ENCODE measurements at places on chromosomes 7 and 10.
A peak's percentile ranks its signal among the peaks of the same experiment; 100 is the strongest.

GRCh38 chr10:60798031-60798430 lies 19.8 kb downstream of the CDK1 start:
- no peak for DNase-seq

GRCh38 chr7:674454-675410 lies 51.8 kb upstream of the DNAAF5 start:
- DNase-seq = no peak

GRCh38 chr7:35800718-35801391 lies at the start of gene SEPTIN7:
Gene SEPTIN7 (plus strand): TSS chr7:35801057. CDS start chr7:35801210, 153 bp downstream.
- DNase-seq = peak; percentile 99

DNA sequence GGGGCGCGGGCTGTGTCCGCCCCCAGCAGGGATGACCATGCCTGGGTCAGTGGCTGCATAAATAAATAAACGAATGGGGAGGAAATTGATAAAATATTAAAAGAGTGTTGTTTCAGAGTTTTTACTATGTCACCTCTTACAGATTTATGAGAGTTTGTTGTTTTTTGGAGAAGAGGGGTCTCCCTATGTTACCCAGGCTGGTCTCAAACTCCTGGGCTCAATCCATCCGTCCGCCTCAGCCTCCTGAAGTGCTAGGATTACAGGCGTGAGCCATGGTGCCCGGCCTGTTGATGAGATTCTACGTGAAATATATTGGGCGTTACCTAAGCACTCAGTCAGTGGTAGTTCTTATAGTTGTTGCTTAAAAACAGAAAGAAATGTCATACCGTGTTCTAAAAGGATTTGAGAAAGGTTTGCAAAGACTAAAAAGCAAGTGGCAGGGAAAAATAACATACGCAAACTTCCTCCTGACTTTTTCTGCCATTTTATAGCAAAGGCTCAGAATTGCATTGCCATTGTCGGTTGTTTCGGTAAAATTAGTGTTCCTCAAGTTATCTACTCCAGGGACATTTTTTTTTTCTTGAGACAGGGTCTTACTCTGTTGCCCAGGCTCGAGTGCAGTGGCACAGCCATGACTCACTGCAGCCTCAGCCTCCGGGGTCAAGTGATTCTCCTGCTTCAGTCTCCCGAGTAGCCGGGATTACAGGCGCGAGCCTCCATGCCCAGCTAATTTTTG lies 39.5 kb upstream of the FOXK1 start:
- peak; percentile 41 for DNase-seq

DNA sequence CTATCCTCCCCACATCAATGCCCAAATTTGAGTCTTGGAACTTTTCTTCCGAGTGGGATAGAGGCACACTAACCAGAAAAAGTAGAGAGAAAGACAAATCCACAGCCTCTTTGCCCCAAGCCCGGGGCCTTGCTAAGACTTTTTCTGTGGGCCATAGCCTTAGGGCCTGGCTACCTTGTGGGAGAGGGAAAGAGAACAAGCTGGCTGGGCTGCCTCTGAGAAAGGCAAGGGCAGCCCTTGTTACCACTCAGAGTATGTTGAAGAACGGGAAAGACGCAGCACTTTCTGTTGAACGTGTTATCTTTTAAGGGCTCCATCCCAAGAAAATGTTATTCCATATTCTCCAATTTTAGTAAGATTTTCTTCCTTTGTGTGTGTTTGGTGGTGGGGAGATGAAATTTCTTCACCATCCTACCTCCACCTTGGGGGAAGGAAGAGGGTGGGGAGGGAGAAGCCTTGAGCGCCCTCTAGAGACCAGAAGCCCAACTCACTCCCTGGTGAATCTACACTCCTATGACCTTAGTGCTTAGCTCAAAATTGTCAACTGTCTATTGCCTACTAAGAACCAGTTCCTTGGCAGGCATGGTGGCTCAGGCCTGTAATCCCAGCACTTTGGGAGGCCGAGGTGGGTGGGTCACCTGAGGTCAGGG lies 3.9 kb upstream of the NRF1 start:
- peak; percentile 65 for DNase-seq

GRCh38 chr7:15485998-15486397 lies 75.8 kb downstream of the AGMO start:
- no peak for DNase-seq

- DNase-seq = no peak
Measured at GRCh38 chr10:3865565-3865964, 80.6 kb upstream of the KLF6 start.

DNA sequence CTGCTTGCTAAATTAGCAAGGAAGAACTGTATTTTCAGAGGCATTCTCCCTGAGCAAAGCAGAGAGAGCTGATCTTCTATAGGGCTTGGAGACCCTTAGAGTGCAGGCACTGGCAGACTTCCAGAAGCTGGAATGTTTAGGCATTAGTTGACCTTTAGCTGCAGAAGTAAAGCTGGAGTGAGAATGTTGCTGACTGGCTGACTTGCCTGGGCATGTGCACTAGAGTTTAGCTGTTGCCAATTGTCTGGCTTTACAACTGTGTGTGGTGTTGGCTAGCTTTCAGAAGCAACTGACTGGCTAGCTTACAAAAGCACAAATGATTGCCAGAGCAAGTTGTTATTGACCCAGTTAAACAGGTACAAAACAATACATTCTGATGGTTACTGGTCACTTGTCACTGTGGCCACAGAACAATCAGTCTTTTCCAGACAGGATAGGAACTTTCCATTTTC lies 25.1 kb downstream of the FAM13C start:
- DNase-seq = no peak

DNA sequence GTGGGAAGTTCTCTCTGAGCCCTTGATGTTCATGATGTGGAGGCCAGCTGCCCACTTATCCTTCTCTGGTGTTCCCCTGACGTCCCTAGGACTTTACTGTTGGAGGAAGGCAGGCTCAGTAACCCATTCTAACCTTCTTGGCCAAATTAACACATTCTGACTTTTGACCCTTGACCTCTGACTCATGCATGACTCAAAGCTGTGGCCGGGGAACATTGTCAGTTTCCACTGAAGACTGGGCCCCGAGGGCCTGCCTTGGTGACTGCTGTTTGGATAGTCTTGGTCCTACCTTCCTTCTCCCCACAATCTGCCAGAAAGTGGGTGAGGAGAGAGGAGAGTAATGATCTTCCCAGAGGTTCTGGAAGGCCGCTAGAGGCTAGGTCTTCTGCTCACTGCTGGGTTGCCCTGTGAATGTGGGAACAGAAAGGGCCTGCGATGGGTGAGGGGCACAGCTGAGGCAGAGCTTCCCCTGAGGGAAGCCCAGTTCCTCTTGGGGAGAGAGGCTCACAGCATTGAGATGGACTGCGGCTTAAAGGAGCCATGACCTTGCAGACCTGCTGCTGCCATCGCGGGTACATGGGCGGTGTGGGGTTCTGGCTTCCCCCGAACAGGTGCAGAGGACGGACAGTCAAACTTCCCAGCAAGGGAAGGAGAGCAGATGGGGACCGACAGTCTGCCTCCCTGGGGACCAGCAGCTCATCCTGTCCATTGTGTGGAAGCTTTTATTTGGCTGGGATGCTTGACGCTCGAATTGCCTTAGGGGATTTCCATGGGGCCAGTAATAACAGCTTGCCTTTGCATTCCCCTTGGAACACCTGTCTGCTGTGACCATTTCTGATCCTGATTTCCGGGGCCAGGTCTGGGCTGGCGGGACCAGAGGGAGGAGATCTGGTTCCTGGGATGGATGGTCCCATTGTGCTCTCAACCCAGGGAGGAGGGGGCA lies 43.8 kb downstream of the ADAMTS14 start:
- peak; percentile 94 for DNase-seq

GRCh38 chr10:114044247-114045135 lies 825 bp downstream of the ADRB1 start:
- no peak for DNase-seq

DNA sequence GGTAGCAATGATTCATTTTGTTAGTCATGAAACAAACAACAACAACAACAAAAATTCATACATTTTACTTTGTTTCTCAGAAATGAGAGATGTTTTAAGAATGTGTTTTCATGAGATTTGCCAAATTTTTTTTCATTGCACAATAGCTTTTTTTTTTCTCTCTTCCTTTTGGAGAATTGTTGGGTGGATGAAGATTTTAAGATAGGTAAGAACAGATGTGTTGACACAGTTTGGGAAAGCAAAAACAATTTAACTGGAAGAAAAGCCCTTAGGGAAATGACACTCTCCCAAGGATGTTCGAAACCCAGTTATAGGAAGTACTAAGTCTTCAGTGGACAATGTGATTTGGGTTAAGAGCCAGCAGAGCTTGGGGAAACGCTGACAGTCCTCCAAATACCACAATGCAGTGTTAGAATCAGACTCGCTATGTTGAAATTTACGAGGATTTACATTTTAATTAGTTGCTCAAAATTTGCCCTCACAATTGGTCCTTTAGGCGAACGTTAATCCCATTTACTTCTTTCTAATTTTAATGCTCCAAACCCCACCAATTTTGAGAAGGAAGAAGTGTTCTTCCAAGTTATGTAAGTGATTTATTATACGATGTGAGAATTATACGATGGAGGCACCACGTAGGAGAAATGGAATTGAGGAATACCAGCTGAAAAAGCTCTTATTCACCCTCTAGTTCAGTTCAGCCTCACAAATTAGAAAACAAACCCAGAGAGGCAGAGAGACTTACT lies 61.2 kb downstream of the HHEX start:
- DNase-seq = no peak

- no peak for DNase-seq
Measured at GRCh38 chr7:143015084-143015483, 11.8 kb downstream of the OR9A2 start.

DNA sequence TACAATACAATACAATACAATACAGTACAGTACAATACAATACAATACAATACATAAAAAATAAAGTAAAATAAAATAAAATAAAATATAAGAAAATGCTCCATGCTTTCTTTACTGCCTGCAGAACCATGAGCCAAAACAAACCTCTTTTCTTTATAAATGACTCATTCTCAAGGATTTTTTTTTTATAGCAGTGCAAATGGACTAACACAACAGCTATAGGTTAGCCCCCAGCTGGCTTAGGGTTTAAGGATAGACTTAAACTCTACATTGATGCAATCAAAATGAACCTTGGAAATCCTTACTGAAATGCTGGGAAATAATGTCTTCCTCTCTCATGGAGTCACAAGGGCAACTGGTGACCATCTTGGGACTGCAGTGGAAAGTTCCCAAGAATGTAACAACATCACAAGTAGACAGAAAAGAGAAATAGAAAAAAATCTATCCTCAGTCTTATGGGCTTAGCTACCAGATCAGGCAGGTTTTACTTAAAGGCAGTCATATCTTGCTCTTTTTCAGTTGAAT lies 348.9 kb downstream of the ARL4A start:
- DNase-seq = no peak

GRCh38 chr10:49679480-49679893 lies at the start of gene C10orf53:
Gene C10orf53 (plus strand): TSS chr10:49679651. CDS start chr10:49679698, 47 bp downstream.
- peak; percentile 60 for DNase-seq

DNA sequence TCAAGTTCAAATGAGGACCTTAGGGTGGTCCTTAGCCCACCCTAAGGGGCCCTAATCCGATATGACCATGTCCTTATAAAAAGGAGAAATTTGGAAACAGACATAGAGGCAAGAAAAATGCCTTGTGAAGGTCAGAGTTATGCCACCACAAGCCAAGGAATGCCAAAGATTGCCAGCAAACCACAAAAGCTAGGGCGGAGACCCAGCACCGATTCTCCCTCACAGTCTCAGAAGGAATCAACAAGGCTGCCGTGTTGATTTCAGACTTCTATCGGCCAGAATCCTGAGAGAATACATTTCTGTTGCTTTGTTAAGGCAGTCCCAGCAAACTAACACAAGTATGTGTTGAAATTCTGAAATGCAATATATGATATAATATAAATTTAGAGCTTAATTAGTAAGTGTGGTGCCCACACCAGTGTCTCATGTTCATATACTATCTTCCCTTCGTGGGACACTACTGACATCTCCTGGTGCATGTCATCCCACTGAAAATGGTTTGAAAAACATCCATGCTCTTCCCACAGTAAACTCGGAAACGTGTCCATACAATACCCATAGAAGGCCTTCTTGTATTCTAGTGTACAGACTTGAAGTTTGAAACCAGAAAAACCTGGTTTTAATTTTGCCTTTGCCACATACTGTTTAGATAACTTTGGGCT lies 349.0 kb downstream of the TNS3 start:
- peak; percentile 20 for DNase-seq

GRCh38 chr7:120256344-120257070 lies 16.5 kb upstream of the KCND2 start:
- no peak for DNase-seq

GRCh38 chr10:87760195-87760905 lies 57.7 kb downstream of the ATAD1 start:
- DNase-seq = peak; percentile 37

DNA sequence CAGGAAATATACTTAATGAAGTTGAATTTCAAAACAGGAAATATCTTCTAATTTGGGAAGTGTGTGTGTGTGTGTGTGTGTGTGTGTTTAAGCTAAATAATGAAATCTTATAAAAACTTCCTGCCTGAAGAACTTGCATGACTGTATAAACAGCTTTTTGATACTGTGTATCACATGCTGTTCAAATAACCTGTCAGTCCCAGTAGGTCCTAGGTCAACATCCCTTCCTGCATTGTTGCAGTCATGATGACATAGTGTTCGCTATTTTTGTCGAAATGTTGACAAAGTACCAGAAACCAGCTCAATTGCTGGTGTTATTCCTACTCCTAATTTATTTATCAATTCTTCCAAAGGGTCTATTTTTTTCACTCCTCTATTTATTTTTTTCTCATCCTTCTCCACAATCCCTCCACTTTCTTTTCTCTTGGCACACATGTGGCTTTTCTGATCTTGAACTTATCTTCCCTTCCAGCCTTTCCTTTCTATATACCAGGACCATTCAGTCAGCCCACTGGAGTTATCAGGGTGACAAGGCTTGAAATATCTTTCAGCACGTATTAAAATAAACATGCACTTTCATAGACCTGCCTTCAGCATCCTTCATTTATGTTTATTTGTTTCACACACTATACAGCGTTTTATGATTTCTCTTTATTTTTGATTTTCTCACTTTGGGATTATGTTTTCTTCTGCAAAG lies 115.8 kb downstream of the PLXDC2 start:
- no peak for DNase-seq

- DNase-seq = peak; percentile 78
Measured at GRCh38 chr7:5452470-5452899, 28.9 kb upstream of the TNRC18 start.

- DNase-seq = no peak
Measured at GRCh38 chr10:87058171-87058570, 36.5 kb downstream of the GLUD1 start.

DNA sequence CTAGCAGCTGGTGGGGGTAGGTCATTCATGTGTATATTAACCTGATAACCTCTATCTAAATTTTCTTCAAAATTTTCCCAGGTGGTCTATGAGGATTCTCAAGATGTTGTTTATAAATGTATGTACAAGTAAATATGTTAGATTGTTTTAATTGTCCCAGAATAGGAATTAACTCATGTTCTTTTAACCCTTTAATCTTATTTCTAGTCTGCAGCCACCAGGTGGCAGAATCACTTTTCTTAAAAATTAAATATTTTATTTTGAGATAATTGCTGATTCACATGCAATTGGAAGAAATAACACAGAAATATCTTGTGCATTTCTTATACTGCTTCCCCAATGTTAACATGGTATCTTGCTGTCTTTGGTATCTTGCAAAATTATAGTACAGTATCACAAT lies 589.5 kb downstream of the ARL4A start:
- DNase-seq = no peak

GRCh38 chr10:117790621-117791020 lies 248.1 kb downstream of the EMX2 start:
- no peak for DNase-seq
